ENCODE measurements at places on chromosomes 1 and 21.

DNA sequence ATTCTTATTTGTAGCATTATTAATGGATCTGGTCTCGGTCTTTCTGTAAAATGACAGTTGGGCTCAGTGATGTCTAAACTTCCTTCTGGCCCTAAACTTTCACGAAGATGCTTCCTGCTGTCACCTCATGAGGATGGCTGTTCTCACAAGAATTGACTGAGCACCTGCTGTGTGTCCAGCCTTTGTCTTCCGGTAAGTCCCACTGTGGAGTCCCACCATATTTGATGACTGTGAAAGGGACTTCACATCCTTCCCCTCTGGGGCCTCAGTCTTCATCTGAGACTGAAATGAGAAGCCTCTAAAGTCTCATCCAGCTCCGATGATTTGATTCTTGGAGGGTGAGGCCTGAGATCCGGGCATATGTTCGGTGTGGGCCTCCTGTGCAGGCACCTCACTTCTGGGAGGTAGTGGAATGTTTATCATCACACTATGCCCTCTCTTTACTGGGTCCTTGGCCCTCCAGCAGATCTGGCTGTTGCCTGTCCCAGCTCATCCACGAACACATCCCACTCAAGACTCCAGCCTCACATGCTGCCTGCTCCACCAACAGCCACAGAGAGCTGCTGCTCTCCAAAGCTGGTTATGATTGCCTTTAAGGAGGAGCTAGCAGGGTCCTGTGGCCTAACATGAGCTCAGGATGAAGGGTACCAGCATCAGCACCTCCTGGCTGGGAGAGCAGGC, 95.8 kb downstream of the KCNN3 start:
- DNase-seq, result no peak

GRCh38 chr1:183126528-183126927, 59.5 kb upstream of the LAMC2 start:
- DNase-seq, result no peak

- no peak for DNase-seq
Measured at GRCh38 chr21:18354947-18355346, 48.6 kb downstream of the TMPRSS15 start.

- no peak for DNase-seq
Measured at GRCh38 chr1:37509181-37509580, 5.4 kb downstream of the MEAF6 start.

GRCh38 chr1:9629445-9630201, 21.9 kb upstream of the PIK3CD start:
- no peak for DNase-seq

GRCh38 chr1:228241259-228241658, 33.4 kb downstream of the OBSCN start:
- DNase-seq, result no peak

GRCh38 chr1:222329493-222330045, 218.3 kb downstream of the HHIPL2 start:
- DNase-seq, result no peak

GRCh38 chr1:36643371-36644270, 160.9 kb upstream of the CSF3R start:
- no peak for DNase-seq

DNA sequence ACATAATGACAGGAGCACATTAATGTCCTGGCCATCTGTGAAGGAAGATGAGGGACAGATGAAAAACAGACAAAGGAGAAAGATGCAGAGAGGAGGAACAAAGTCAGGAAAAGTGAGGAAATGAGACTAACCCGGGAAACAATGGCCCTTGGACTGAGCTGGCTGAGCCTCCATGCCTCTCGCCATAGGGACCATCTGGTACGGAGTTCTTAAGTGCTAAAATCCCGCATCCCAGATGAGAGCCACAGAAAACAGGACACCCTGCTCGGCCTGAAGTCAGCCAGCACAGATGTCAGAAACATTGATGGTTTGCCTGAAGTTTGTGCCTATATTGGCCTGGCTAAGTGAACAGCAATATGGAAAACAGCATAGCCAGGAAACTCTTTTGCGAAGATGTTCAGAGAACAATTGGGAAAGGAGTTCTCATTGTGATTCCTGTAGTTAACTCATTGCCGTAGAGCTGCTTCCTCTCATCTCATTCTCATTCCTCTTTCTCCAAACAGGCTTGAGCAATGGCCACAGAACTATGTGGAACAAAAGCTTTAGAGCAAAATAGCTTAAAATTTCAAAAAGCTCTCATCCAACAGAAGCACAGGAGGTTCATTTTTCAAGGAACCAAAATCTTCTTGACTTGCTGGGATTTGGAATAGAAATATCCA, 96.6 kb downstream of the ASTN1 start:
- no peak for DNase-seq

GRCh38 chr1:86487131-86487810, 18.5 kb downstream of the CLCA1 start:
- DNase-seq, result no peak

- DNase-seq, result peak; percentile 92
Measured at GRCh38 chr21:42315296-42315891, at the start of gene TFF3. TSS of gene TFF3 (minus strand) at chr21:42315409. CDS start at chr21:42315374, 35 bp downstream.

DNA sequence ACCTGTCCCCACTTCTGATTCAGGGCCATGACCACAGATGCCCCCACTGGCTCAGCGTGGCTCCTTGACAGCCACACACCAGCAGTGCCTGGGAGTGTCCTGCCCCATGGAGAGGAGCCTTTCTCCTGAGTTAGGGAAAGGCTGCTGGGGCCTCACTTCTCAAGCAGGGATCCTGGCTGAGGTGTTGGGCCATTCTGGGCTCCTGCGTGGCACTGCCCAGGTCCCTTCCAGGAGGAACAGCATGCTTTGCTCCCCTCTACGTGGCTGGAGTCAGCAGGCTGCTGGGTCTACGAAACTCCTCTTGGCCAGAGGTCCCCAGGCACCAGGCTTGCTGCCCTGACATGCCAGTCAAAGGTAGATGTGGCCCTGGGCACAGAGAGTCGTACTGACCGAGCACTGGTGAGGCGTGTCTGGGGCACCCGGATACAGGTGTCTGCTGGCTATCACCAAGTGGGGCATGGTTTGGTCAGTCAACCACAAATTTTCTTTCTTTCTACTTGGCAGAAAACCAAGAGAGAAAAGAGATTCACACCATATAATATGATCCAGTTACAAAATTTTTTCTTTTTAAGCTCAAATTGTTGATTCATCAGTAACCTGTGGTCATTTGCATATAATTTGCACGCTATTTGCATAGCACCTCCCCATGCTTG, 4.1 kb downstream of the ADORA1 start:
- DNase-seq, result no peak

GRCh38 chr21:44748621-44749020, 37.2 kb upstream of the TSPEAR start:
- DNase-seq, result no peak

- DNase-seq, result no peak
Measured at GRCh38 chr1:154957091-154957657, 1.3 kb upstream of the PBXIP1 start.

GRCh38 chr1:211548321-211549091, 30.5 kb downstream of the SLC30A1 start:
- DNase-seq, result no peak

- DNase-seq, result no peak
Measured at GRCh38 chr1:159860456-159860855, 2.0 kb downstream of the VSIG8 start.

DNA sequence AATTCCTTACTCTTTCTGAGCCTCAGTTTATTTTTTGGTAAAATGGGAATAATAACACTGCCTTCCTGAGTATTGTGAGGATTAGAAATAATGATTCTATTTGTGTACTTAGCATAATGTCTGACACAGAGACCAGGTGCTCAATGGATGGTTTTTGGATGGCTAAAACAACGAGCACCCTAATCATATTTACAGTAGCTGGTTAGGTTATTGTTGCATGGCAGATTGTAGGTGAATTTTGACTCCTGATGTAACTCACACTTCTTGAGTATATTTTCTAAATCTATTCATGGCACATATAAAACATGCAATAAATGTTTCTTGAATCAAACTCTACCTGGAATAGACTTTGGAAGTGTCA, 11.9 kb upstream of the DUSP10 start:
- no peak for DNase-seq

- no peak for DNase-seq
Measured at GRCh38 chr1:110135246-110135645, 15.0 kb upstream of the SLC6A17 start.

GRCh38 chr1:229466887-229467286, 33.0 kb upstream of the ACTA1 start:
- no peak for DNase-seq

DNA sequence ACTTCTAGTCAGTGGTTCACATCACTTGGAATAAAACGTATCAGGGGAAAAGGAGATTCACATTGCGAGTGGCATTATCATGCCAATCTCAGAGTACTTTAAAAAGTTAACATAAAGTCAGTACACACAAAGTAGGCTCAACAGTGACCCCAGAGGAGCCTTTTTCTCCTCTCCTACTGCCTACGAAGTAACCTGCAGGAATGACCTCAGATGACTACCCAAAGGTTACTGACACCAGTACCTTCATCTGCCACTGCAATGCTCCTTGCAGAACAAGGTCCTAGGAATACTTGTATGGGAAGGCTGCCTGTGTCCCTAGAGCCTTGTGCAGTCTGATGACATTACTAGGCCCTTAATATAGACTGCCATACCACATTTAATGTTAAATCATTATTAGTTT, 389.8 kb upstream of the LYPLAL1 start:
- DNase-seq, result no peak

DNA sequence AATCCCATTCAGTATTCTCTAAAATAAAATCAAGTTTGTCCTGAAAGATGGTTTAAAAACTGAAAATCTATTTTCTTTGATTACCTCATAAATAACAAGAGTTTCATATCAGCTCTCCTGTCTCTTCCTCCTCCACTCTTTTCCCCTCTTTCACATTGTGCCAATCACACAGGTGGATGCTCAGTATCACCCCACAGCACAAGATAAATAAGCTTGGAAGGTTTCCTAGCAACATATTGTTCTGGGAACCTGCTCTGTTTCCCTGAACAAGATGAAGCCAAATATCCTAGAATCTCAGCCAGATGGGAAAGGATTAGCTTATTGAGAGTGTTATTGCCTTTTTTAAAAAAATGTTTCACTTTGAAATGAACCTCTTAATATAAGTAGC, 45.7 kb upstream of the CACYBP start:
- DNase-seq, result peak; percentile 29

- no peak for DNase-seq
Measured at GRCh38 chr1:58979086-58979485, 195.2 kb upstream of the JUN start.

GRCh38 chr21:31599563-31599962, 59.9 kb upstream of the SOD1 start:
- no peak for DNase-seq

- DNase-seq, result peak; percentile 51
Measured at GRCh38 chr1:51189421-51190073, 46.5 kb upstream of the RNF11 start.

- DNase-seq, result no peak
Measured at GRCh38 chr1:234715252-234716014, 105.5 kb upstream of the IRF2BP2 start.

- DNase-seq, result no peak
Measured at GRCh38 chr1:48227165-48228013, 4.9 kb downstream of the SLC5A9 start.

- DNase-seq, result no peak
Measured at GRCh38 chr1:65069011-65069565, 78.9 kb upstream of the AK4 start.

- no peak for DNase-seq
Measured at GRCh38 chr1:170310951-170311350, 165.2 kb downstream of the NTMT2 start.

GRCh38 chr1:109827986-109828385, 64.3 kb upstream of the EPS8L3 start:
- DNase-seq, result no peak

- DNase-seq, result no peak
Measured at GRCh38 chr21:27691516-27691915, 724.6 kb upstream of the ADAMTS5 start.

GRCh38 chr1:214708321-214708955, 105.4 kb downstream of the CENPF start:
- DNase-seq, result no peak

DNA sequence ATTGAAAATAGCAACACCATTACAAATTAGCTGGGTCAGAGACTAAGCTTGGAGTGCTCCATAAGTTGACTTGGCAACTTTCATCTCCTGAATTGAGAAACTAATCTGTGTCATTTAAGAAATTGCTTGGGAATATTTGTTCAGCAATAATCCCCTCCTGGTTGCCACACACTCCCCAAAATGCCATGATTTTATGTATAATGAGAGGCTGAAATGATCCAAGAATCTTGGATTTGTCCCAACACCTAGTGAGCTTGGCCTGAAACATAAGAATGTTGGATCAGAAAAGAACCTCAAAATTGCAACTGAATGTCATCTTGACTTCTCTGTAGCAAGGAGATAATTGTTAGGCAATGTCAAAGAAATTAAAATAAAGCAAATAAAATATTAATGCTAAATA, 805.9 kb upstream of the ADAMTS5 start:
- DNase-seq, result no peak

DNA sequence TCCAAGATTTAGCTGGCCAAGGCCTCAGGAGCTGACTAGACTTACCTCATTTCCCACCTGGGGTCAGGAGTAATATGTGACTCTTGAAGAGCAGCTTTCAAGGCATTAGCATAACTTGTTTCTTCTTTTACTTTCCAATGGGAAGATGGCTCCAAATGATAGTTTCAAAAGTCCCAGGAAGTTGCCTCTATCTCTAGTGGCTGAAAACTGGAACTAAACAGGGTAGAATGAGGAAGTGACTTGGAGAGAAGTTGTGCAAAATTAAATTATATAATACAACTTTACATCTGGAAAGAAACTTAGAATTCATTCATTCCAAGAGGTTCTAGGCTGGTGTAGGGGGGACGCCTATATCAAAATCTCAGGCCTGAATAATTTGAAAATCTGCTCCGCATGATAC, 250.1 kb upstream of the FMN2 start:
- no peak for DNase-seq

DNA sequence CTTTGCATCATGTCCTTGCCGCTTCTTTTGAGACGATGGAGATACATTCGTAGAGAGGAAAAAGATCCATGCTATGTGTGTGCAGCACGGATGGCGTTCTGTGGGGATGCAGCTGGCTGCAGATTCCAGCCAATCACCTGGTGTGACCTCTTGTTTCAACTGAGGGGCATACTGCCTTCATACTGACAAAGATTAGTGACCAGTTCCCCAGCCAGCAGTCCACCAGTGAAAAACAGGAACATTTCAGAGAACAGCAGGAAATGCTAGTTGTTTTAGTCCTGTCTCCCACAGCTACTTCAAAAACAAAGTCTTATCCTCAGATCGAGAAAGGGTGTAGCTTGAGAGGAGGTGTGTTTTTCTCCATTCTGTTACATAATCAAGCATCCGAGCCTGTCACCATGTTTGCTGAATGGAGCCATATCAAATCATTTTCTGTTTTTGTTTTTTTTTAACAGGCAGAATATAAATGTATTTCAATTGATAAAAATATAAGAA, 255.7 kb upstream of the FMN2 start:
- DNase-seq, result no peak

Data from NCI-H187 treated with DMSO at 0.1 percent for 48 hours (cell line).